RPMI7951 (cell line): ENCODE measurements at places on chromosomes 1 and 21. TPM values are rescaled to one million over a fixed set of nuclear protein-coding genes. Genes with fewer than 3 reads are reported as not detected.

Gene CD55
- total RNA-seq, result 17.0 and 20.9 TPM in 2 replicates

Gene CCDC27
- total RNA-seq, result not detected in 2 replicates

Gene DIO1
- 0.39 TPM in 1 of 2 replicates, not detected in the other for total RNA-seq

Gene WDR64
- total RNA-seq, result not detected in 2 replicates

Gene CD5L
- 0.10 and 0.12 TPM in 2 replicates for total RNA-seq

Gene OR2AK2
- not detected in 2 replicates for total RNA-seq

Gene ZNF678
- total RNA-seq, result 8.0 and 11.2 TPM in 2 replicates

Gene MXRA8
- total RNA-seq, result 4.0 and 4.1 TPM in 2 replicates

Gene JAM2
- 1.5 and 1.9 TPM in 2 replicates for total RNA-seq

GRCh38 chr1:226369110-226369509 lies 38.8 kb downstream of the PARP1 start:
- no peak for DNase-seq

- DNase-seq, result no peak
Measured at GRCh38 chr21:44767834-44768831, 33.5 kb downstream of the UBE2G2 start.

DNA sequence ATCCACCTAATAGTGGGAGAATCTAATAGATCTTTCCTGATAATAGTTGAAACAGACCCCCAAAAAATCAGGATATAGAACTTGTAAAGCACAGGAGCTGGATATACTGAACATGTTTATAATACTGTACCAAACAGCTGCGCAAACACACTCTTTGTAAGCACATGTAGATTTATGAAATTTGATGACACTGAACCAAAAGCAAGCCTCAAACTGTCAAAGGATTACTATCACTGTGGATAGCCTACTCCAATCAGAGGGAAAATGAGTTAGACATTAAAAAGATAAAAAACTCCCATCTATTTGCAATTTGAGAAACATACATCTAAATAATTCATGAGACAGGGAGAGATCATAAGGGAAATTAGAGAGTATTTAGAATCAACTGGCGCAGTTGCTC lies 26.1 kb downstream of the RCAN3 start:
- no peak for DNase-seq

DNA sequence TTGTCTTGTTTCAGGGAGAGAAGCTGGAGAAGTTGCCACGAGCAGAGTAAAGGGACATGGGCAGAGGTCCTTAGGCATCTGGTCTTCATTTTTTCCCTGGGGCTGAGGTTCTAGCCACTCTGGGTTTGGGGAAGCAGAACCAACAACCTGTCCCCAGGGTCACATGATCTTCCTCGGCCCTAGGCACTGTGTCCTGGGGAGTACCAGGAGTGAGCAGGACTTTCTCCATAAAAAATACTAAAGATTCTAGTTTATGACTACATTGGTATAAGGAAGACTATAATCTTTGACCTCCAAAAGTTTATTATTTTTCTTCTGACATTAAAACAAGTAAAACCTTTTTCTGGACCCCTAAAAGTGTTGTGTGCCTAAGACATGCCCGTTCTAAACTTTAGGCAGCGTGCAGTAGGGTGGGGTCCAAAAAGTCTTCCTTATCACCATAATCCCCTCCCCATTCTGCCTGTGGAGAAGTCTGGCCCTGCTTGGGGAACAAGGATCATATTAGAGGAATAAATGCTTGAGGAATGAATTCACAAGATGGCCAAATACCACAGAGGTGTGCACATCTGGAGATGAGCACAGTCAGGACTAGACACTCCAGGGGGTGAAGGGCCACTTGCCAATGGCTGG lies 19.3 kb upstream of the IGSF3 start:
- DNase-seq, result peak; percentile 91

- no peak for DNase-seq
Measured at GRCh38 chr1:76292418-76293184, 218.1 kb downstream of the ST6GALNAC3 start.

GRCh38 chr1:221431068-221431651 lies 310.7 kb downstream of the DUSP10 start:
- peak; percentile 48 for DNase-seq

GRCh38 chr1:116242741-116243140 lies 130.3 kb upstream of the ATP1A1 start:
- DNase-seq, result no peak

- peak; percentile 26 for DNase-seq
Measured at GRCh38 chr1:196660852-196661251, 9.0 kb downstream of the CFH start.

DNA sequence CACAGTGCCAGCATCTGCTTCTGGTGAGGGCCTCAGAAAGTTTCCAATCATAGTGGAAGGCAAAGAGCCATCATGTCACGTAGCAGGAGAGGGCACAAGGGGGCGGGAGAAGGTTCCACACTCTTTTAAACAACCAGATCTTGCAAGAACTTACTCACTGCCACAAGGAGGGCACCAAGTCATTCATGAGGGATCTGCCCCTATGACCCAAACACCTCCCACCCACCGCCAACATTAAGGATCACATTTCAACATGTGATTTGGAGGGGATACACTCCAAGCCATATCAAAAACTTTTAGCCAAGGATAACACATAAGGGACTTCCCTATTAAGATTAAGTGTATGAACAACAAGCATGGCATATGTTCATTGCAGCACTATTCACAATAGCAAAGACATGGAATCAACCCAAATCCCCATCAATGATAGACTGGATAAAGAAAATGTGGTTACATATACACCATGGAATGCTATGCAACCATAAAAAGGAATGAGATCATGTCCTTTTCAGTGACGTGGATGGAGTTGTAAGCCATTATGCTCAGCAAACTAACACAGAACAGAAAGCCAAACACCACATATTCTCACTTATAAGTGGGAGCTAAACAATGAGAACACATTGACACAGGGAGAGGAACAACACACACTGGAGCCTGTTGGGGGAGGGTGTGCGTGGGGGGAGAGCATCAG lies 19.9 kb upstream of the SLC35F3 start:
- no peak for DNase-seq

DNA sequence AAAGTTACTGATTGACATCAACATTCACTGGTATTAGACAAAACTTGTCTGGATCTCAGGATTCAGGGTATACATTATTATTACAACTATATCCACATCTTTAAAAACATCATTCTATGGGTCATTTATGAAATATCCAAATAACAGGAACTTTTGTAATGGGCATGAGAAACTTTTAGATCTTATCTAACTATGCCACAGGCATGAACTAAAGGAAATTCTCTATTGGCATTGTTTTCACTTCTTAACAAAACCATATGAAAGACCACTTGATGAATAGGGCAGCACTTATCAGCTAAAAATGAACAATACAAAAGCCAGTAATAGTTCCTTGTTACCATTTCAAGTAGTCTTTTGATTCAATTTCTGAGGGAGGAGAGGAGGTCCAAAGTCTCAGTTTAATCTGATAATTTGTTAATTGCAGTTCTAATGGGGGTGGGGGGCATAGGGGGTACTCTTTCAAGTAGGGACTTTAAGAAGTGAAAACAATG lies 30.8 kb upstream of the CPLANE2 start:
- no peak for DNase-seq

- no peak for DNase-seq
Measured at GRCh38 chr1:85202864-85203255, 2.0 kb upstream of the SYDE2 start.

GRCh38 chr1:58017641-58018040 lies 528.9 kb downstream of the OMA1 start:
- no peak for DNase-seq

DNA sequence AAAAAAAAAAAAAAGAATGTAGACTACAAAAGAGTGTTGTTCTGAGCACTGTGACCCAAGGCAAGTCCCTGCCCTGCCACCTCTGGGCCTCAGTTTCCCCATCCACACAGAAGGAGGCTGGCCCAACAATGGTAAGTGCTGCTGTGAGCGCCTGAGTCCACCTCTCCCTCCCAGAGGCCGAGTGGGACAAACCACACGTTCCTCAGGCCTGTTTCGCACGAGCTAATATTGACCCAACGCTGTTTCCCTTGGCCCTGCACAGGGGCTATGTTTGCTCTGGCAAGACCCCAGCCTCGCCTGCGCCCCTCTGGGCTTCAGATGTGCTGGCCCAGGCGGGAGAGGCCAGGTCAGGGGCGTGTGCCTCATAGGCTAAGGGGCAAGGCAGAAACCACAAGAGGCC lies 12.6 kb upstream of the LAPTM5 start:
- no peak for DNase-seq

GRCh38 chr21:27536319-27536718 lies 569.4 kb upstream of the ADAMTS5 start:
- DNase-seq, result peak; percentile 4

DNA sequence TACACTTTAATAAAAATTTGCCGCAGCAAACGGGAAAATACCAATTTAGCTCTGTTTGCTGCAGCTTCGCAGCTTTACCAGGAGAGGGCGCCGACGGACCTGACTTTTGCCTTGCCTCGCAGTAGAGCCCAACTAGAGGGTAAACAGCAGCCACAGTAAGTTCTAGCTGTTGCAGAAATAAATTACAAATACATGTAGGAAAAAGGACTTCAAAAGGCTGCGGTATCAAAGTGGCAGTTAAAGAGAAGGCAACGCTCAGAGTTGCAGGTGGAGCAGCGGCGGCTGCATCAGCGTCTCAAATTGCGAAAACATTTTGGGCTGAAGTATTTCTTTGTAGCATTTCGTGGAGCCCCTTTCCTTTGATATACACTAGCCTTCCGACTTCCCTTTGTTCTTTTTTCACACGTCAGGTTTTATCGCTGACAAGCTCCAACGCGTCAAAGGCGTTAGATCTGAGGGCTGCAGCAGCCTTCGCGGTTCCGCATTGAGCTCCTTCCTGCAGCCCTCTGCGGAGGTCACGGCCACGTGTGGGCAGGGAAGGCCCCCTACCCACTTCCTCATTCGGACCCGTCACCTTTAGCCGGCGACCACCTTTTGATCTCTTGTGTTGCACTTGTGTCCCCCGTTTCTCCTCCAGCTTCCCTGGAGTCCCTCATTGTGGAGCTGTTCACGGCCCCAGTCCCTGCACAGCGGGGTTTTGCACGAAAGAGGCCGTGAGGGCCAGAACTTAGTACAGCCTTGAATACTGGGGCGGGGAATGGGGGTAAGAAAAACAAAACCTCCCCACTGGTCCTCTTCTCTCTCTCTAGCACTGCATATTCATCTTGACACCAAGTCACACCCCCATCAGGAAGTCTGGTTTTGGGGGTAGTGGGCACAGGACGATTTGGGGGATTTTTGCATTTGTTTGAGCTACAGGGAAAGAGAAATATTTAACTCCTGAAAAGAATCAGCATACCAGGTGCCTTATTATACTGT lies 72.8 kb downstream of the S1PR1 start:
- DNase-seq, result peak; percentile 47

DNA sequence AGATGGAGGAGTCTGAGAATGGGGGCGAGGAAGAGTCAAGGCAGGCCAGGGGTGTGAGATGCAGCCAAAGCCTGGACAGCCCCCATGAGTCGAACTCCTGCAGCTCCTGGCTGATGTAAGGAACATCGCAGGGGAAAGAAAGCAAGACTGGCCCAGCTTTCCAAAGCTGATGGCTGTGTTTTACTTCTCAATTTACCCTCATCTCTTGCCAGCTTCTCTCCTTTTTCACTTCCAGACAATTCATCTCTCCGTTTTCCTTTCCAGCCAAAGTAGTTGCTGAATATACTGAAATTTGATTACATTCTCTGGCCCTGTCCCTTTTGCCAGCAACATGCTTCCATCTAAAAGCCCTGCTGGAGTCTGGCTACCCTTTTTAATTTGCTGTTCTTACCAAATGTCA lies 40.0 kb upstream of the UBE2U start:
- DNase-seq, result no peak

DNA sequence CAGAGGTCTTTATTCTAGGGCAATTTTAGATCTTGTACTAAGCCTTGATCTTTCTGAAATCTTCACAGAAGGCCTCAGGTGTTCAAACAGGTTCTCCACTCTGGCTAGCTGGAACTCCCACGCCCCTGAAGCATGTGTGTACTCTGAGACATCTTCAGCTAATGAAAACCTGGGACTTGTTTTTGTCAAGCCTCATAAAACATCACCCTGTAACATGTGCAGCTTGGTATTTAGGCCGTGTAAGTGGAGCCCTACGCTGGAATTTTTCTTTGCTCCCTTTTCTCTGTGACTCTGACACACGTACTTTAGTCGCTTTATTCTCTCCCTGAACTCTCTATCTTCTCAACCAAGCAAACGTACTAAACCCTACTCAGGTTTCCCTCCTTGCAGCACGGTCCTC lies 701.9 kb upstream of the ZP4 start:
- no peak for DNase-seq

- peak; percentile 49 for DNase-seq
Measured at GRCh38 chr1:232769733-232770132, 35.5 kb upstream of the MAP10 start.

- DNase-seq, result no peak
Measured at GRCh38 chr1:185069202-185069772, 23.9 kb downstream of the RNF2 start.

DNA sequence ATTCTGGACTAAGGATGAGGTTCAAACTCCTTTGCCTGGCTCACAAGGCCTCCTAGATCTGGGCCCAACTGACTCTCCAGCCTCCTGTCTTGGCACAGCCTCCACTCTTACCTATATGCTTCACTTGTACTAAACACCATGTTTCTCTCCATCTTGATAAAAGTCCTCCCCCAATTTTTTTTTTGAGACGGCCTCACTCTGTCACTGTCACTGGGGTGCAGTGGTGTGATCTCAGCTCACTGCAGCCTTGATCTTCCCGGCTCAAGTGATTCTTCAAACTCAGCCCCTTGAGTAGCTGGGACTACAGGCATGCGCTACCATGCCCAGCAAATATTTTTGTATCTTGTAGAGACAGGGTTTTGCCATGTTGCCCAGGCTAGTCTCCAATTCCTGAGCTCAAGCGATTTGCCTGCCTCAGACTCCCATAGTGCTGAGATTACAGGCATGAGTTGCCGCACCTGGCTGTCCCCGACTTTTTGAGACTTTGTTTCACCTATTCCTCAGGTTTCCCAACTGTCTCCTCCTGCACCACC lies 39.7 kb downstream of the CD34 start:
- no peak for DNase-seq

DNA sequence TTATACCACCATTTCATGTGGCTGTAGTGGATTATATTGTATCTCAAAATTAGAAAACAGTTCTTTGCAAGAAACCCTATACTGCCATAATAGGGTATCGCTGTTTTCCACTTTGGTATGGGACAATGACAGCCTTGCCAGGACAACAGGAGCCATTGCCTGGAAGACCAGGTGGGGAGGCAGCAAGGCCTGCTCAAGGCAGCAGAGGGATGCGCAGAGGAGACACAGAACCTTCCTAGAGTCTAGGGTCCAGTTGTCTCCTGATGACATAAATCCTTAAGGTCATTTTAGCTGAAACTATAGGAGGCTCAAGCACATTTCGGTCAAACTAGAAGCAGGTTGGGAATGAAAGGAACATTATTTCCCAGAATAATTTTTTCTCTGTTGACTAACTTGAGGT lies 27.6 kb downstream of the IFNGR2 start:
- no peak for DNase-seq

DNA sequence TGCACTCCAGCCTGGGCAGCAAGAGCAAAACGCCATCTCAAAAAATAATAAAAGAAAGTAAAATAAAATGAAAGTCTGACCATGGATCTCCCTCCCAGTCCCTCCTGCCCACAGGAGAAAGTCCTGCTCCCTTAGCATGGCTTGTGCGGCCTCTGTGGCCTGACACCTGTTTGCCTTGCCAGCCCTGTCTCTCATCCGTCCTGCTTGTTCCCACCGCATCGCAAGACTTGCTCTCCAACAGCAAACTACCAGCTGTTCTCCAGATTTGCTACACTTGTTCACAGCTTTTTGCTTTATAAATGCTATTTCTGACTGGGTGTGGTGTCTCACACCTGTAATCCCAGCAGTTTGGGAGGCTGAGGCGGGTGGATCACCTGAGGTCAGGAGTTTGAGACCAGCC lies 2.7 kb downstream of the ETV3L start:
- no peak for DNase-seq

GRCh38 chr1:189697113-189697512 lies 780.6 kb downstream of the BRINP3 start:
- no peak for DNase-seq
